ENCODE measurements at places on chromosomes 3 and 15.
A peak's percentile ranks its signal among the peaks of the same experiment; 100 is the strongest.

DNA sequence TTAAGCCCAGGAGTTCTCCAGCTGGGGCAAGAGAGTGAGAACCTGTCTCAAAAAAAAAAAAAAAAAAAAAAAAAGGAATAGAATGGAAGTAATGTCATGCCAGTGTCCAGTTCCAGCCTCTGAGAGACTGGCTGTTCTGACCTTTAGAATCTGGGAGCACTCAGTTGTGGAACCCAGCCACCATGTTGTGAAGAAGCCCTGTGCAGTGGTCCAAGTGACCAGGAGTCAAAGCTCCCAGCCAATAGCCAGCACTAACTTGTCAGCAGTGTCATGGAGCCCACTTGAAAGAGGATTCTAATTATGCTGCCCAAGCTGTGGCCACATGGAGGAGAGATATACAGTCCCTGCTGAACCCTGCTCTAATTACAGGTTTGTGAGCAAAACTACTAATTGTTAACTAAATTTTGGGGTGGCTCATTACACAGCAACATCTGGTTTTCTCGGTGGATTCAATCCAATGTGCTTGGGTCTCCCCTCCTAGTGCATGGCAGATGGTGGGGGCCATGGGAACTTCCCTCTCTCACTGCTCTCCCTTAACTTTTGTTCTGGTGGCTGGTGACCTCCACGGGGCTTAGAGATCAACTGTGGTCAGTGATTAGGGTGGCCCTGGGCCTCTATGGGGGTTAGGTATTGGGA lies 55.5 kb downstream of the CLEC3B start:
- no peak for DNase-seq

DNA sequence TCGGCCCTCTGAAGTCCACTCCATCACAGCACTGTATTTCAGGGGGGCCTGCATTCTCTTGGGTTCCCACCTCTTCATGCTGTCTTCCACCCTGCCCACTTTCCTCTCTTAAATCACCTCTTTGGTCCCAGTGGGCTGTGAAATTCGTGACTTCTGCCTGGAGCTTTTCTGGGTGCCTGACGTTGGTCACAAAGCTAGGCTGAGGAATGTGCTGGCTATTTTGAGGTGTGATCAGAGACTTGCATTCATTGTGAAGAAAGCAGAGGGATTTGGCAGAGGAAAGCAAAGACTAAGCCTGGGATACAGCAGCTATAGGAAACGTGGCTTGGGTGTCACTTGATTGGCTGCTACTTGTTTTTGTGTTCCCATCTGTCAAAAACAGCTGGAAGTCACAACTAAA lies 202.5 kb downstream of the SATB1 start:
- no peak for DNase-seq

- DNase-seq, result no peak
Measured at GRCh38 chr3:157070678-157070999, 89.3 kb downstream of the CCNL1 start.

GRCh38 chr15:26639966-26640365 lies 132.9 kb downstream of the GABRB3 start:
- no peak for DNase-seq

GRCh38 chr3:101816215-101817149 lies 32.8 kb upstream of the NFKBIZ start:
- no peak for DNase-seq

- no peak for DNase-seq
Measured at GRCh38 chr3:85433319-85433718, 474.5 kb downstream of the CADM2 start.

DNA sequence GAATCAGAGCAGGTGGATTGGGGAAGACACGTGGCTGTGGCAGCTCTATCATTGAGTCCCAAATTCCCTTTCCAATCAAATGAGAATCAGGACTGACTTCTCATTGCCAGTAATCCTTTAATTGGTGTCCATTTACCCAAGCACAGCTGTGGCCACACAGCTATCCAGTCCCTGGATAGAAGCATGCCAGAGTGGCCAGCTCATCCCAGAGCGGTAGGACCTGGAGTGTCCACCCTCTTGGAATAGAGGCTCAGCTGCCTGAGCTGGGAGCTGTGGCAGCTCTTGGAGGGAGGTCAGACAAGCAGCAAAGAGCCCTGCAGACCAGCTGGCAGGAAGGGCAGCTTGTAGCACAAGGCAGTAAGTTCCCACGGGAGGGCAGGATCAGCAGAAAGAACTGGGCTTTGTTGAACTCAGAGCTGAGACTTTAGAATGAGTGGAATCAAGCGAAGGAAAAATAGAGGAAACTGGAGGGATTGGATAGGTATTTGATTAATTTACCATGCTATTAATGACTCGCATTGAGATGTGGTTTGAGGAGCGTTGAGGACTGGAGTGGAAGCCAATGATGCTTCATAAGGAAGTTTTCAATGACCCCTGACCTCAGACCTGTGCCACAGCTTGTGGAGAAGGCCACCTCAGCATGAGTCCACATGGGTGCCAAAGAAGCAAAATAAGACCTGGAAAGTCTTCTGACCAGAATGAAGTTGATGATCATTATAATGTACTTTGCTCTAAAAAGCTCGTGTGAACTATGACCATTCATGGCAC lies 6.9 kb upstream of the ALPK3 start:
- DNase-seq, result no peak

GRCh38 chr3:123459862-123460261 lies 11.0 kb upstream of the ADCY5 start:
- no peak for DNase-seq

DNA sequence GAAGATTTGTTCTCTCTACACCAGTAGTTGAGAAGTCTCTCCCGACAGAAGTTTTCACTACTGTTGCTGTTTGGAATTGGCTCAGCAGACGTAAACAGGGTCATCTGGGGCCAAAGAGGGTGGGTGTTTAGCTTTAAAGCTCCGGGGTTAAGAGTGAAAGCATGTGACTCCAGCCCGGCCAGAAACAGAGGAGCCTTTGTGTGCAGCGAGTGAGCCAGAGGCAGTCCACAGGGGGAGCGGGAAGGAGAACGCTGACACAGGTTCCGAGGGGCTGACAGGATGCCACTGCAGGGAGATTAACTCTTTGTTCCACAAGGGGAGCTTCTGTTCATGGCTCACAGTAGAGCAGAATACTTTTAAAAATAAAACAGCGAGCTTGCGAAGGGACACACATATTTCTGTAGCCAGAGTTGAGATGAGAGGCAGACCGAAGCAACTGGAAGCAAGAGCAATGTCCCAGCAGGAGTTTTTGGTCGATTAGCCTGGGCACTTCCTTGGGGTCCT lies 26.9 kb downstream of the BMF start:
- DNase-seq, result peak; percentile 71

DNA sequence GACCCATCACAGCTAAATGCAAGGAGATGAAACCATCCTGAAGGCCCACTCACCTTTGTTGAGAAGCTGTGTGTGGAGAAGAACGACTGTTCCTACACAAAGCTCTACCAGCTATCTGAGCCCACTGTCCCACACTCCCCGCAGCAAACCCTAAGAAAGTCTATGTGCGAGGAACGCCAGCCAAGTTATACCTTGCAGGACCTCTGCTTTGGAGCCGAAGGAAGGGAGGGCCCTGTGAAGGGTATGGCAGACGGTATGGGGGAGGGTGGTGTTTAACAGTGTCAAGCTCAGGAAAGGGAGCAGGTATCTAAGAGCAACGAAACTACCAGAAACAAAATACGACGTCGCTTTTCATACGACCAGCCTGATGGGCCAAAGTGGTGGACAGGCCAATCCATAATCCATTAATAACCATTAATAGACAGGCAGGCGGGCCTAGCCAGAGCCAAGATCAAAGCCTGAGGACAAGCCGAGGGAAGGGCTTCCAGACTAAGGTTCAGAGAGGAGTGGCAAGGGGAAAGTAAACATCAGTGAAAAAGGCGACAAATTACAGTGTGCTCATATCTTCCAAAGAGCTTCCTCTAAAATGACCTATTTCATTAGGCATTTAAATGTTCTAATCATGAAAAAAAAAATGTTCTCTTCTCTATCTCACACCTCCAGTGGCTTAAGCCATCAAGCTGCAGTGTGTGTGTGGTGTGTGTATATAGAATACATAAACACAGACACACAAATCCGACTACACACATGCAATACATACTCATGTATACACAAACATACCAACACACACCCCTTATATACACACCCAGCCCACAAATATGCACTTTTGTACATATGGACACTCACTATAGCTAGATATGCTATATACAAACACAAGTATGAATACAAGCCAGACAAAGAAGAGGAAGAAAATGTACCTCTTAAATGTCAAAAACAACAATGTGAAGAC lies 43.9 kb downstream of the PTPN23 start:
- no peak for DNase-seq

DNA sequence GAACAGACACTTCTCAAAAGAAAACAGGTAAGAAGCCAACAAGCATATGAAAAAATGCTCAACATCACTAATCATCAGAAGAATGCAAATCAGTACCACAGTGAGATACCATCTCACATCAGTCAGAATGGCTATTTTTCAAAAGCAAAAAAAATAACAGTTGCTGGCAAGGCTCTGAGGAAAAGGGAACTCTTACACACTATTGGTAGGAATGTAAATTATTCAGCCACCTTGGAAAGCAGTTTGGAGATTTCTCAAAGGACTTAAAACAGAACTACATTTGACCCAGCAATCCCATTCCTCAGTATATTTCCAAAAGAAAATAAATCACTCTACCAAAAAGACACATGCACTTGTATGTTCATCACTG lies 95.6 kb downstream of the APBA2 start:
- no peak for DNase-seq

DNA sequence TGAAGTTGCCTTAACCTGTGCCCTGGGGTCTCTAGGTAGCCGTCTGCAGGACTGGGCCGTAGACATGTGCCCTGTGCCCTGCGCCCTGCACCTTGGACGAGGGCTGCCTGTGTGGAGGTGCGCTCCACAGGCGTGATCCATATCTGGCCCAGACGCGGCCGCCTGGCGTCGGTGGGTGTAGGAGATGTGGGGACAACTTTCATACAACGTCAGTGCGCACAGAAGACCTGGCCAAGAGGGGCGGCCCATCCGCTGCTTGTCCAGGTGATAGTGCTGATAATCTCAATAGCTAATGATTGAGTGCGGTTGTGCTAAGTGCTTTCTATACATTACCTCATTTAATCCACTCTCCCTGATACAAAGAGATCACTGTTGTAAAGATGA lies 665 bp upstream of the RASGRP1 start:
- no peak for DNase-seq

GRCh38 chr3:159852821-159853505 lies 135.7 kb upstream of the IL12A start:
- DNase-seq, result no peak

DNA sequence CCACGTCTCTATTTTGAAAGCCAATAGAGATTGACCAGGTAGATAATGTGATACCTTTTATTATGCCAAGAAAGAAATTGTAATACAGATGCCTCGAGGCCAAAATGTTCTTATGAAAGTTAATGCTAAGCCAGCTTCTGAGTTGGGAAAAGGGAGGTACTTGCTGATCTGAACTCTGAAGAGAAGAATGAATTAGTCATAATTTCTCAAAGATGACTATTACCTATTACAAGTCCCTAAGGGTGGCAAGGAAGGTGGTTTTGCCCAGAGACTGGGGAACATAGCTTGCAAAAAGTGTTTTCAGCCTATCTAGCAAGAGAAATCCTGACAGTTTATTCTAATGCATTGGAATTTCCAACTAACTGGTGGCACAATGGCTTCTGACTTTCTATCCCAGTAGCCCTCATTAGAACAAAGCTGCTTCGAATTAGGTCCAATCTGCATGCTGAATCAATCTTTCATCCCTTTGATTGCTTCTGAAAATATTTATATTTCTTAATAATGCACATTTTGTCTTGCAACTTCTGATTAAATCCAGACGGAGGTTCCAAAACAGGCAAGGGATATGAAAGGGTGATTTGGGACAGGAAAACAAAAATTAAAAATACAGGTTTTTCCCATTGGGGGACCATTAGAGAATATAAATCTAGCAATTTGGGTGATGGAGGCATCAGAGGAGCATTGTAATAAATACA lies 17.7 kb upstream of the NR2F2 start:
- DNase-seq, result no peak

DNA sequence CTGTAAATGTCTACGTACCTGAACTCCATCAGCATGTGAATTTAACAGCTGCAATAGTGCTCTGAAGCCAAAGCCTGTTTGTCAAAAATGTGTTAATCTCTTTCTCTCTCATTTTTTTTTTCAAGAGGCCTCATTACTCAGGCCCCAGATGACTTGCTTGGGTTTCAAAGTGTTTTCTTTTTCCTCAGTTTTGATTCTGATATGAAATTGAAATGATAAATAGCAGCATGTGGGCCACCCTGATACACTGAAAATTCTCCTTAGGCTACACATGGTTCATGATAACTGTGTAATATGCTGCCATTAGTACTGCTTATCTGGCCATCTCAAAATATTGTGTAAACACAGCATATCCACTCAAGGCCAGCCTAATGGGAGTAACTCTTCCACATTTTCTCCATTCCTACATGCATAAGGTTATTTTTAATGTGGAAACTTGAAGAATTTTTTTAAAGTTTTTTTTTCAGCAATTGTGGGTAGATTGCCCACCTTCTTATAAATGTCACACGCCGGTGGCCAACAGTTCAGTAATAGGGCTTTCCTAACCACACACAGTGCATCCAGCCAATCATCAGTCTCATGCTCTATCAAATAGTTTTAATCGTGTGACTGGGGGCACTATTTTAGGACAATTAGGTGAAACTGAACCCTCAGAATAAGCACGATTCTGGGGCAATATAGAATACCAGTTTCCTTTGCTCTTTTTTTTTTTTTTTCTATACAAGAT lies 13.1 kb upstream of the DENND4A start:
- DNase-seq, result no peak
